ENCODE measurements at places on chromosomes 16 and 17. TPM values are rescaled to one million over a fixed set of nuclear protein-coding genes. Genes with fewer than 3 reads are reported as not detected.

The PIGQ gene
- total RNA-seq, result 109 TPM

- DNase-seq, result no peak
Measured at GRCh38 chr17:8614988-8615387, 15.5 kb downstream of the MYH10 start.

The C17orf50 gene
- not detected for total RNA-seq

DNA sequence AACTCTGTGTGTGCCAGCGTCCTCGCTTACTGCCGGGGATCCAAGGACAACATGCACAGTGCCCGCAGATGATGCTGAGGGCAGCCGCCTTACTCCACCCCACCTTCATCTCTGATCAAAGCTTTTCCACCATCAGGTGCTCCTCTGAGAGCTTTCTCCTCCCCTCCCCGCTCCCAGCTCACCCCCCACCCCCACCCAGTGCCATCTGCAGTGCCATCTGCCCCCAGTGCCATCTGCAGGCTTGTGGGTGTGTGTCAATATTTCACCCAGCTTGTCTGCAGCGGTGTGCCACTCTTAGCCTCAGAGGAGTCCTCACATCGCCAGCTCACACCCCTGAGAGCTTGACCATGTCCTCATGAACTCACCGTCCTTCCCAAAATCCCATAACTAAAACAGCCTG lies 98.2 kb upstream of the NOL11 start:
- no peak for DNase-seq

The TNFAIP1 gene
- total RNA-seq, result 50.9 TPM

- no peak for DNase-seq
Measured at GRCh38 chr17:66221343-66221742, 7.9 kb downstream of the APOH start.

DNA sequence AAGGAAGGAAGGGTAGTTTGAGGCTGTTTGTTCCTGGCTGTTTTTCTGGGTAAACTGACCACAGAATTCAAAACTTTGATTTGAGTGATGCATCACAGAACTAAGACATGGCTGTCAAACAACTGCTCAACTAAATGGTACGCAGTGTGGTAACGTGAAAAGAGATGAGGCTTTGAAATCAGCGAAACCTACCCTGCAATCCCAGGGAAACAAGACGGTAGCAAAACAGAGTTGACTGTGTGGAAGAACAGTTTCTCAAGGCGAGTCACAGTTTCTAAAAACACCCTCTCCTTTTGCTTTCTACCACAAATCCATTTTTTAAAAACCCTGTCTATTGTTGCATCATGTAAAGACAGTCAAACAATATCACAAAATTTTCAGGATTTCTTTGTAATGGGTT lies 156.0 kb upstream of the MAF start:
- no peak for DNase-seq

DNA sequence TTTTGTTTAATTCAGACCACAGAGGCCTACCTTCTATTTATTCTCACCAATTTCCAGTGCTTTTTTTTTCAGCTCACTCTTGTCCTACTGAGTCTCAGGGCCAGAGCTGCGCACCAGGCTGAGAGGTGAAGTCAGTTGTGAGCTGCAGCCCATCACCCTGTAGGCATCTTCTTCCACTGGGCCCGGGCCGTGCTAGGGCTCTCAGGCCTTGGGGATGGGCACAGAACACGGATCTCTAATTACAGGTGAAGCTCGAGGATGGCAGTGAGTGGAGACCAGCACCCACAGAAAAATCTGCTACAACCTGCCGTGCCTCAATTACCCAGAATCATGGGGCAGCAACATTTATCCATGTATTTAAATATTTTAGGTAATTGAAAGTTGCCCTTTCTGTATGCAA lies 82.1 kb downstream of the IRX5 start:
- no peak for DNase-seq

DNA sequence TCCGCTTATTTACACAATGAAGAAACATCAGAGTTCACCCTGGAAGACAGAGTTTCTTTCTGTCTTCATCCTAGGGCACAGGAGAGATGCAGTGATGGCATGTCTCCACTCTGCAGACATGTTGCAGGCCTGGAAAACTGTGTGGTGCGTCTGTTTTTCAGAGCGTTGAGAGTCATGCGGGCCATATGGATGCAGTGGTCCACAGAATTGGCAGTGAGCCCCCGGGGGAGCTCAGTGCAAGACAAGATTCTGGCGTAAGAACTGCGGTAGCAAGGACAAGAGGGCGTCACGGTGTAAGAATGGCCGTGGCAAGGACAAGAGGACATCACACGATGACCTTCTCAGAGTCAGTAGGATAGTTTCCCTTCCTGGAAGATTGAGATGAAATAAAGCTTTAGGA lies 654.0 kb downstream of the MAF start:
- DNase-seq, result no peak

- no peak for DNase-seq
Measured at GRCh38 chr16:11470676-11471415, 115.9 kb downstream of the LITAF start.

DNA sequence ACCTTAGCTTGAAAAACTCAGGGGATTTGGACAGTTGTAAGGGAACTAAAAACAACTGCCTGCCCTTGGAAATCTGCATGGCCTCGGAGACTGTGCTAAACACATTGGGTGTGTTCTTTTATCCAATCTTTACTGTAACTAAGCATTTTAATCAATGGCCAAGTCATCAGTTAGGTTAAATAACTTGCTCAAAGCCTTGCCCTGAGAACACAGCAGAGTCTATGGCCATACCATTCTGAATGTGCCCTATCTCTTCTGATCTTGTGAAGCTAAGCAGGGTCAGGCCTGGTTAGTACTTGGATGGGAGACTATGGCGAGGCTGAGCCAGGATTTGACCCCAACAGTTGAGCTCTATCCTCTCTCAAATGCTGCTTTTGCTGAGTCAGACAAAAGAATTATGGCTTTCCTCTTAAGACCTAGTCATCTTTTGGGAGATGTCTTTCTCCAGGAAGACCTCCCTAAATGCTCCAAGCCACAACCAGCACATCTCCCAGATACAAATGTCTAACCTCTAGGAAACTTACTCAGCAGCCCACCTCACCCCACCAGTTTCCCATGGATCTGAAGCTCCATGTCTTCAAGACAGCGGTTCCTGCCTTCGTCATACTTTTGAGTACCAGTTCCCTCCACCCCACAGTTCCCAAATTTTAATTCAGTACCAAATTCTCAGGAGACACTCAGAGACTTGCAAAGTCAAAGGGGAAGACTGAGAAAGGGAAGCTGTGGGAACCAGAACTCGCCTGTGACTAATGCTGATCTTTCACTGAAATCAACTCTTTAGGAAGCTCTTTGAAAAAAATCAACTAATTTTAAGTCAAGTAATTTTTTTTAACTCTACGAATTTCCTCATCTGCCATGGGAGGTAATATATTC lies 336.1 kb downstream of the MAF start:
- no peak for DNase-seq

The KLHL10 gene
- total RNA-seq, result not detected

- no peak for DNase-seq
Measured at GRCh38 chr17:74298778-74299177, 24.7 kb downstream of the DNAI2 start.

The RUNDC3A gene
- 8.4 TPM for total RNA-seq

The KRT38 gene
- total RNA-seq, result not detected

GRCh38 chr17:12765548-12765947 lies 23.8 kb upstream of the ARHGAP44 start:
- no peak for DNase-seq
